Umbilical cord (tissue), 2 donors: ENCODE measurements at places on chromosomes 5 and 9. TPM values are rescaled to one million over a fixed set of nuclear protein-coding genes. Genes with fewer than 3 reads are reported as not detected.

- no peak for DNase-seq
Measured at GRCh38 chr5:44167540-44167939, 221.7 kb downstream of the FGF10 start.

DNA sequence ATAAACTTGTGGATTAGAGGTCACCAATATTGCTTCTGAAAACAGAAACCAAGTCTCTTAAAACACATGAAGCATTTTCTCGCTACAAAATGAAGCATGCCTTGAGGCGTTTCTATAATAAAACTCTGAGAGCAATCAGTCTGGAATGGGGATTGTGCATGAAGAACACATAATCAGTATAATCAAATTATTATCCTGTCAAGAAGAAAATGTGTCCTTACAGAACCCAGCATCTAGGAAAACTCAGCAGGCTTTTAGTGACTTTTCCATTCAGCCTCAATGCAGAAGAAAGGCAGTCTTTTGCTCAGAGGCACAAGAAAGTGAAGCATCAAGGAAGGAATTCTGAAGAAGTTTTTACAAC, 121.9 kb downstream of the CDH18 start:
- DNase-seq, result peak; percentile 75

Gene AIF1L
- total RNA-seq, result 35.4 TPM

- no peak for DNase-seq
Measured at GRCh38 chr5:173653822-173654523, 37.5 kb upstream of the BOD1 start.

GRCh38 chr5:74516211-74516636, 124.3 kb downstream of the ENC1 start:
- DNase-seq, result peak; percentile 28

Gene AMACR
- total RNA-seq, result 10.4 TPM

GRCh38 chr9:137580209-137580953, 1.7 kb upstream of the DPH7 start:
- no peak for DNase-seq

- DNase-seq, result no peak
Measured at GRCh38 chr9:120875643-120875953, 1.4 kb downstream of the PHF19 start.

Gene NME5
- total RNA-seq, result not detected
